ENCODE measurements at places on chromosomes 7 and 10. TPM values are rescaled to one million over a fixed set of nuclear protein-coding genes. Genes with fewer than 3 reads are reported as not detected.

DNA sequence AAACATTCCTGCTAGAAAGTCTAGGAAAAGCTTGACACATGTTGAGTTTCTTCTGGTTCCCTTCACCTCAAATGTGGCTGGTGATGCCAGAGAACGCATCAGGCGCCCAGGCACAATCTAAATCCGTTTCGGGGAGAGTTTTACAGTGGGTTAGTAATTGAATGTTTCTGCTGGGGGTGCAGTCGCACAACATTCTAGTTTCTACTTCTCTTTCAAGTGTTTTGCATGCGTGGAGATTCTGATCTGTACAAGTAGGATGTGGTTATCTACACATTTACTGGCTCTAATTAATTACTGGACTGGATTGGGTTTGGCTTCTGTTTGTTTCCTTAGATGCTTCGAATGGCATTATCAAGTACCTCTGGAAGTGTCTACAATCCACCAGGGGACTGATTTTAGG, 173.8 kb downstream of the TMEM26 start:
- no peaks in the 10 kb centered on the region for H3K36me3 ChIP-seq
- H3K27me3 ChIP-seq, result no peaks in the 10 kb centered on the region
- H3K4me3 ChIP-seq, result no peak overlapping the region

GRCh38 chr10:58746474-58747185, 234.0 kb downstream of the BICC1 start:
- no peaks in the 10 kb centered on the region for H3K27me3 ChIP-seq
- no peak overlapping the region for H3K27ac ChIP-seq
- no peaks in the 10 kb centered on the region for H3K4me1 ChIP-seq
- DNase-seq, result no peak

DNA sequence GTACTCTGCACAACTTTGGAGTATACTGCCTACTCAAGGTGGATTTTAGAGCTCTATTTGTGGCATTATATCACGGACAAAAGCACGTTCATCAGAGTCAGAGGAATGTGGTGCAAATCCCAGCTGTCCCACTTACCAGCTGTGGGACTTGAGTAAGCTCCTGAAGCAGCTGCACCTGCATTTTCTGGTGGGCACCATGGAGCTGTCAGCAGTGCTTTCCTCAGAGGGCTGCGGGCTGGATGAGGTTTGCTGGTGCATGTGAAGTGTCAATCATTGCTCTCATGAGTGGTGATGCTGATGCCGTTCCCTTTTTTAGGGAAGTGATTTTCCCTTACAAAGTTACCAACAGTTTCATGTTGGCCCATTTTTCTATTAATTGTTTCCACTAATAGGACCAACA, 53.4 kb downstream of the EGFR start:
- H3K4me1 ChIP-seq, result peaks cover 58% of the 10 kb centered on the region
- no peaks in the 10 kb centered on the region for H3K27me3 ChIP-seq
- peak overlapping the region; percentile 18 for H3K4me3 ChIP-seq
- H3K36me3 ChIP-seq, result no peaks in the 10 kb centered on the region

DNA sequence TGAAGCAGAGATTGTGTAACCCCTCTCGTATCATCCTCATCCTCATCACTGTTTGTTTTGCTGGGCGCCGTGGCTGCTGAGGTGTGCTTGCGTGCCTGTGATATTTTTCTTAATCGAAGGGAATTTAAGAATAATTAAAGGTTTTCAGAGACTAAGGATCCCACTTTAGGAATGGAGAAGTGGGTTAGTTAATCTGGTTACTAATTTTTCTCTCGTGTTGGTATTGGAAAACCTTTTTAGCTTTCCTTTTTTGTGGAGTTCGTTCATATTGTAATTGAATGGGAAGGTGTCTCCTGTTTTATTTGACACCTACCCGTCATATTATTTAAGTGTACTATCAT, 1.3 kb downstream of the UBN2 start:
- peaks cover 1% of the 10 kb centered on the region for H3K36me3 ChIP-seq
- peak overlapping the region; percentile 97 for H3K4me3 ChIP-seq
- DNase-seq, result peak; percentile 76
- H3K27me3 ChIP-seq, result no peaks in the 10 kb centered on the region
- peaks cover 24% of the 10 kb centered on the region for H3K4me1 ChIP-seq

GRCh38 chr10:15695852-15696251, 23.9 kb downstream of the ITGA8 start:
- no peak overlapping the region for H3K27ac ChIP-seq
- no peaks in the 10 kb centered on the region for H3K4me1 ChIP-seq

- H3K4me3 ChIP-seq, result no peak overlapping the region
- no peak overlapping the region for H3K27ac ChIP-seq
- H3K36me3 ChIP-seq, result no peaks in the 10 kb centered on the region
- H3K27me3 ChIP-seq, result no peaks in the 10 kb centered on the region
- DNase-seq, result no peak
These were observed 6.1 kb upstream of the KDM7A start for GRCh38 chr7:140182917-140183316.

DNA sequence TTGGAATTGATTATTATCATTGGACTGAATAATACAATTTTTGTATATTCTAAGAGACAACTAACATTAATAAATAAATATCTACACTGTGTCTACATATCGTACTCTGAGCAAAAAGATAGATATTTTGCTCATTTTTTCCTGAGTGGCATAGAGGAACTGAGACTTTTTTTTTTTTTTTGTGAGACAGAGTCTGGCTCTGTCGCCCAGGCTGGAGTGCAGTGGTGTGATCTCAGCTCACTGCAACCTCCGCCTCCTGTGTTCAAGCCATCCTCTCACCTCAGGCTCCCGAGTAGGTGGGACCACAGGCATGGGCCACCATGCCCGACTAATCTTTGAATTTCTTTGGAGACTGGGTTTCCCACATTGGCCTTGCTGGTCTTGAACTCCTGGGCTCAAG, 14.0 kb downstream of the KMT2E start:
- no peak overlapping the region for H3K27ac ChIP-seq
- peaks cover 46% of the 10 kb centered on the region for H3K4me1 ChIP-seq
- peak; percentile 43 for DNase-seq
- no peak overlapping the region for H3K4me3 ChIP-seq
- H3K27me3 ChIP-seq, result no peaks in the 10 kb centered on the region

The GSTO2 gene
- 1.3 TPM for total RNA-seq

The MYL10 gene
- total RNA-seq, result not detected

DNA sequence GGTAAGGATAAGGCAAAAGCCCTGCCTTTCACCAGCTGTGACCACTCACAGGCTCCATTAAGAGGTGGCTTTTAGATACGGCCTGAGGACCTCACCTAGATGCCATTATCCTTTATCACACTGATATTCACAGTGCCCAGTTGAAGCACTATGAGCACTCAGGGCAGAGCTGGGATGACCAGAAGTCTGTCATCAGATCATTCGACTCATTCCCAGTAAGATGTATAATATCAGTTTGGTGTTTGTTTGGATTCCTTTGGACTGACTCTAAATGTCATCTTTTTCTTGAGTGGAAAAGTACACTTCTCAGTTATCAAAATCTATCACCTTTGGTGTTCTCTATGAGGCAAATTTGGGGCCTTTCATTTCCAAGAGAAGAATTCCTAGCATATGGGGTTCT, 18.7 kb downstream of the CCDC136 start:
- no peak overlapping the region for H3K4me3 ChIP-seq
- H3K4me1 ChIP-seq, result no peaks in the 10 kb centered on the region
- no peaks in the 10 kb centered on the region for H3K27me3 ChIP-seq
- H3K36me3 ChIP-seq, result peaks cover 9% of the 10 kb centered on the region

GRCh38 chr10:105268961-105269360, 627.9 kb downstream of the SORCS3 start:
- no peaks in the 10 kb centered on the region for H3K27me3 ChIP-seq
- H3K27ac ChIP-seq, result no peak overlapping the region
- no peaks in the 10 kb centered on the region for H3K4me1 ChIP-seq
- DNase-seq, result no peak

Measured in Karpas-422 (cell line).